Glutamatergic neuron (in vitro differentiated cells): ENCODE measurements at places on chromosomes 3 and 15. TPM values are rescaled to one million over a fixed set of nuclear protein-coding genes. Genes with fewer than 3 reads are reported as not detected.

- no peak for DNase-seq
These were observed 663 bp downstream of the PDCD10 start for GRCh38 chr3:167733961-167734497.

- DNase-seq = no peak
These were observed 16.4 kb downstream of the UBE2E2 start for GRCh38 chr3:23219552-23219951.

- no peak for DNase-seq
These were observed 35.6 kb upstream of the MECOM start for GRCh38 chr3:169699070-169699469.

GRCh38 chr15:38788918-38789317 is 224.3 kb upstream of the RASGRP1 start:
- DNase-seq = no peak

DNA sequence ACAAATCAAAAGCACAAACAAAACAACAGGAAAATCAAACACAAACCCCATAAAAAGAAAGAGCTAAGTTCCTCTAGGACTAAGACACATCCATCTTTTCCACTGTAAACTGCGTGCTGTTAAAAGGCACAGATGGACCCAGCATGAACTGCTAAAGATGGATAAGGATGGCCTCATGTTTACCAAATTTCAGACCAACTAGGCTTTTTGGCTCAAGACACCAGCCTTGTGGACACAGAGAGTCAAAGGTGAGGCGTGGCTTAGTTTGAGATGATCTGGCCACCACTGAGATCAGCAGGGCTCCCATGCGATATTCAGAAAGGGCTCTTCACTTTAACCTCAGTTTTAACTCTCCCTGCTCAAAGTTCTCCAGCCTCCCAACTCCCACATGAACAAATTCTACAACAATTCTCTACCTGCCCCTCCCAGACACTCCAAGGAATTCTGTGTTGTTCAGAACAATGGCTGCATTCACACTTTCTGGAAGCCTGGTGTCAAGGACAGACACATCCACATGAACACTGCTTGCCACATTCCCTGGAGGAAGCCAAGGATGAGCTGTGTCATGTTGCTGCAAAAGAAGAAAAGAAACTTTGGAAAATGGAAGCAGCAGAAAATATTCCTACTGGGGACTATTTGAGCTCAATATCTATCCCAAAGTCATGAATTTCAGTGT is 198.4 kb upstream of the LRRN1 start:
- DNase-seq = no peak

DNA sequence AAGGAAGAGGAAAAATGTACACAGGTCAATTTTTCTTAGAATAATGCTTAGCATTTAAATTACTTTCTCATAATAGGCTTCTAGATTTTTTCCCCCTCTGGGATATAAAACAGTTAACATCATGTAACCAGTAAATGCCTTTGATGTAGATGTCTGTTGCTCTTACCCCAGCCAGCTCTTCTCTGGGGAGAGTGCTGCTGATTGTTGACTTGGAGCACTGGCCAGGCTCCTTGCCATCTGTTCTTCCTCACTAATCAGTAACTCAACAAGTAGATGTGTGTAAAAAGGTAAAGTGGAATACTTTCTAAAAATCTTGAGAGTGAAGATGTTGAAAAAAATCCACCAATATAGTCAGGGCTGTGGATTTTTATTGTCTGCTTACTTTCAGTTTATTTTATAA is 42.2 kb downstream of the RIOX2 start:
- no peak for DNase-seq

DNA sequence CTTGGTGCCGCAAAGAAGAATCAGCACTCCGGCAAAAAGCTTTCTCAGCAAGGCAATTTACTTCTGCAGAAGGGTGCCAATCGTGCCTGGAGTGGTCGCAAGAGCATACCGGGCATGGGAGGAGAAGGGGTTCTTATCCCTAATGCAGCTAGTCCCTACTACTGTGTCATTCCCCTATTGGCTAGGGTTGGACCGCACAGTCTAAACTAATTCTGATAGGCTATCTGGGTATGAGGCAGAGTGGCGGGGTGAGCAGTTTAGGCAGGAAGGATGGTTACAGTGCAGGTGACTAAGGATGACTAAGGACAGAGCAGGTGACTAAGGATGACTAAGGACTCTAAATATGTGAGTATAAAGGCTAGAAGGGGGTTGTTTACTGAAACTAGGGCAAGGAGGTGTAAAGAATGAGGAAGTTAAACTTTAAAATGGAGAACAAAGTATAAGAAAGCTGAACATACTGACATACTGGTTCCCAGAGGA is 52.9 kb downstream of the PGBD4 start:
- no peak for DNase-seq

DNA sequence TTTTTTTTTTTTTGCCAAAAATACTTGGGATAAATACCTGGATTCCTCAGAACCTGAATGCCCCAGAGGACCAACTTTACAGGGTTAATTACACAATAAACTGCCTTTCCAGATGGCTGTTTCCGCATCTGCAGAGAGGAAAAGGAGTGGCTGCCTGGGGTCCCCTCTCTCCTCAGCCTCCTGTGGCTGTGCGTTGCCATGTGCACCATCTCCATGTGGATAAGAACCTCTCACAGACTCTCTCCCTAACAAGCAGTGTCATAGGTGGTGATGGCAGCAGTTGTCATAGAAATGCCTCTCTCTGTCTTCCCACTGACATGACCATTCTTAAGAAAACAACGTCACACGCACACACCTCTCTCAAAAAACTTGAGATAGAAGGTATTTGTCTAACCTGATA is 179.4 kb downstream of the RPLP1 start:
- no peak for DNase-seq

- DNase-seq = no peak
These were observed 30.9 kb upstream of the THRB start for GRCh38 chr3:24525557-24525956.

DNA sequence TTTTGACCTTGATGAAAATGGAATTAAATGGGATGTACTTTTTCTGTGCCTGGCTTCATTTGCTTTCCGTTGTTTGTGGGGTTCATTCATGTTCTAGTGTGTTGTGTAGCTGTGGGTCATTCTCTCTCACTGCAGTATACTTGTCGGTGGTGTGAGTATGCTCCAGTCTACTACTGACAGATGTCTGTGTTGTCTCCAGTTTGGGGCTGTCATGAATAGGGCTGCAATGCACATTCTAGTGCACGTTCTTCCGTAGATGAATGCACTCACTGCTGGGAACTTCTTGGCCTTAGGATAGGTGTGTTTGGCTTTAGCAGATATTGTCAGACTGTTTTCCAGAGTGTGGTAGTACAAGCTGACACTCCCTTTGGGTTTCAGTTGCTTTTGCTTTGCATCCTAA is 1.7 kb upstream of the SLC6A20 start:
- DNase-seq = no peak

DNA sequence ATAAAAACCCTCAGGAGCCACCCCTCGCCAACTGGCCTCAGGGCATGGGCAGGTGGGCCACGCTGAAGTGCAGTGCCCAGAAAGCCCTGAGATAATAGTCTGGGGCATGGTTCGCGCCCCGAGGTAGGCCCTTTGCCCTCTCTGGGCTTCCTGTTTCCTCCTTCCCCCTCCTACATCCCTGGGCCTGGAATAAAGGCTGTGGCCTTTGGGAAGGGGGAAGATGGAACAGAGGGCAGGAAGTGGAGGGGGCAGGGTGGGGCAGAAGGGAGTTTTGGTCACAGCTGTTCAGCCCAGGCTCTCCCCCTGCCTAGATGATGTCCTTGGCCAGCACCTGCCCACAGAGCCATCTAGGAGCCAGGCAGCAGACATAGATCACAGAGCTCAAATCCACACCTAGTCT is 11.3 kb downstream of the CSRNP1 start:
- DNase-seq = no peak

GTF2E1 gene
- 40.5 TPM for total RNA-seq

DCLK3 gene
- not detected for total RNA-seq

INKA1 gene
- total RNA-seq = 4.2 TPM
